ENCODE measurements at places on chromosomes 2 and 18.

- no peak for DNase-seq
These were observed 35.6 kb downstream of the FAM124B start for GRCh38 chr2:224366267-224366844.

- no peak for DNase-seq
These were observed 2.9 kb downstream of the RNF144A start for GRCh38 chr2:6919901-6920742.

- DNase-seq: no peak
These were observed 72.7 kb downstream of the ANKRD12 start for GRCh38 chr18:9209279-9209678.

GRCh38 chr2:199258291-199258690 is 199.4 kb downstream of the SATB2 start:
- no peak for DNase-seq

DNA sequence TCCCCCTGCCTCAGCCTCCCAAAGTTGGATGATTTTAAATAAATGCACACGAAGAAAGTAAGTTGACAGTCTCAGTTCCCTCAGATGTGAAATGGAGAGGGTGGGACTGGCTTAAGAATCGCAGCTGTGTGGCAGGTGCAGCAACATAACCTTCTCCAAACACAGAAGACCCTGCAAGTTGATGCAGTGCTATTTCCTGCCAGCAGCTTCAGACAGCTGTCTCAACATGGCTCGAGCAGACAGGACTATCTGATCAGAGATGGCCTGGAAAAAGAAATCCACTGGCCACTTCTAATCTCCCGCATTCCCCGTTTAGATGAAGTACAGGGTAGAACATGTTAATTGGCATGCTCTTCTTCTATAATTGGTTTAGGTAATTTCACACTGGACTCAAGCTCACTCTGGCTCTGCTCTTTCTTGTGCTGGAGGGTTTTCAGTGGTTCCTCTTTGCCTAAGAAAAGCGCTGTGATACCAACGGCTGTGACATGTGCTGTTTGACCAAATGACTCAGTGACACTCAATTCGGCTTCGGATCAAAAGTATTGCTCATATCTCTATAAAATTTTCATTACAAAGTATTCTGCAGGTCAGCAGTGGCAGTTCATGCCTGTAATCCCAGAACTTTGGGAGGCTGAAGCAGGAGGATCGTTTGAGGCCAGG is 40.2 kb downstream of the MYOM1 start:
- DNase-seq: no peak

GRCh38 chr18:63395503-63395902 is 26.8 kb downstream of the VPS4B start:
- DNase-seq: no peak

GRCh38 chr2:13143451-13143850 is 426.7 kb downstream of the TRIB2 start:
- no peak for DNase-seq

GRCh38 chr2:18792226-18792629 is 202.9 kb upstream of the NT5C1B start:
- DNase-seq: peak; percentile 15

DNA sequence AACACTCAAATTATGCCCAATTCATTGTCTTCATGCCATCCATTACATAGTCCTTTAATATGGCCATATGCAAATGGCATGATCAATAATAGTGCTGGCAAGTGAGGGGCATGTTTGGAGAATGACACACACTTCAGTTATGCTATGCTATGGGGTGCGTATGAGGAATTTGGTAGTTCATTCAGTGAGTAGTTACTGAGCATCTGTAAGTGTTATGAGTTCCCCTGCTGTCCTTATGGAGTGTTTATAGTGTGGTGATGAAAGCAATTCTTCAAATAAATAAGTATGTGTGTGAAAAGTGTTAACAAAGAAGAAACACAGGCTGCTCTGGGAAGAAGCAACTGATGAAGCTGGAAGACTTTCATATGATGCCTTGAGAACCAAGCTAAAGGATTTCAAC is 383.7 kb upstream of the SLC14A2 start:
- DNase-seq: no peak

GRCh38 chr2:169965495-169965894 is 138.2 kb downstream of the UBR3 start:
- DNase-seq: peak; percentile 70

- DNase-seq: no peak
These were observed 176.4 kb downstream of the NAPG start for GRCh38 chr18:10702206-10702605.

DNA sequence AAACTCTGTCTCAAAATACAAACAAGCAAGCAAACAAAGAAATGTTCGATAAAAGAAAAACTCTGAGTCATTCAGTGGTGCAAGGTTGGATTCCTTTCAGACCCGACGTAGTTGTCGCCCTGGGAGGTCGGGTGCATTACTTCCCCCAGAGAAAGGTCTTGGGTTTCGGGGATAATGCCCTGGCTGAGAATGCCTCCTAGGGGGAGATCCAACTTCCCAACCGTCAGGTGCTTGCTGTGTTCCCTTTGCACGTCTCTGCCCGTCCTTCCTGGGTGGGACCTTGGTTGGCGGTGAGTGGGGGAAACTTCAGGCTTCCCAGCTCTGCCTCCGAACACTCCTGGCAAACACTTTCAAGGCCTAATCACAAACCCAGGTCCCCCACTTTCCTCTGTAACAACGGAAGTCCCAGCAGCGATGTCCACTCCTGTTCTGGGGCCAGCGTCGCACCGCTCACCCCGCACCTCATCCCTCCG is 609 bp downstream of the TPGS2 start:
- peak; percentile 56 for DNase-seq

- DNase-seq: no peak
These were observed 90.2 kb downstream of the CCDC148 start for GRCh38 chr2:158366342-158366741.

GRCh38 chr2:30792521-30792920 is 14.7 kb downstream of the CAPN13 start:
- DNase-seq: no peak

- DNase-seq: no peak
These were observed 1038.3 kb downstream of the DPP10 start for GRCh38 chr2:115480741-115481140.

DNA sequence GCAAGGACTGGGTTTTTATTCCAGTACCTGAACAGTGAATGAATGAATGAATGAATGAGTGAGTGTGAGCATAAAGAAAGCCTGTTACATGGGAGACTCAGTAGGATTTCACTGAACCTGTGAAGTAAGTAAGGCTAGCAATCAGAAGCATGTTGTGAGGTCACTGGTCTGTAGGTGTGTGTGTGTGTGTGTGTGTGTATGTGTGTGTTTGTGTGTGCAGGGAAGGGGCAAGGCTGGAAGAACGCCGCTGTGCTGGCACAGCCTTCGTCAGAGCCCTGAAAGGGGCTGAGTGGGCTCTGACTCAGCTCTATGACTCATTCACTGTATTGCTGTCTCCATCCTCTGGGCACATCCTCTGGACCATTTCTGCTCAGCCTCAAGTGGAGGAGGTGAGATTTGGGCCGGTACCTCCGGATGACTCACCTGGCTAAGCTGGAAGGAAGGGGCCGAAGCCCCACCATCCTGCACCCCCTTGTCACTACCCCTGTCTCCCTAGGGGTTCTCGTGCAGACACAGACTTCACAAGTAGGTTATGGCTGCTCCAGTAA is 51.4 kb upstream of the MRPL33 start:
- DNase-seq: peak; percentile 88

DNA sequence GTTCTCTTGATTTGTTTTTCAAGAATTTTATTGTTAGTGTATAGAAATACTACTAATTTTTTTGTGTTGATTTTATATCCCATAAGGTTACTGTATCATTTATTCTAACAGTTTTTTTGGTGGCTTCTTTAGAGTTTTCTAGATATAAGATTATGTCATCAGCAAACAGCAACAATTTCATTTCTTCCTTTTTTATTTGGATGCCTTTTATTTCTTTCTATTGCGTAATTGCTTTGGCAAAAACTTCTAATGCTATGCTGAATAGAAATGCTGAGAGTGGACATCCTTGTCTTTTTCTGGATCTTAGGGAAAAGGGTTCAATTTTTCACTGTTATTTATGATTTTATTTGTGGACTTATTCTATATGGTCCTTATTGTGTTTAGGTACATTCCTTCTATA is 298.8 kb downstream of the RPRM start:
- DNase-seq: no peak

- no peak for DNase-seq
These were observed 47.4 kb downstream of the PSMG2 start for GRCh38 chr18:12750076-12750714.

DNA sequence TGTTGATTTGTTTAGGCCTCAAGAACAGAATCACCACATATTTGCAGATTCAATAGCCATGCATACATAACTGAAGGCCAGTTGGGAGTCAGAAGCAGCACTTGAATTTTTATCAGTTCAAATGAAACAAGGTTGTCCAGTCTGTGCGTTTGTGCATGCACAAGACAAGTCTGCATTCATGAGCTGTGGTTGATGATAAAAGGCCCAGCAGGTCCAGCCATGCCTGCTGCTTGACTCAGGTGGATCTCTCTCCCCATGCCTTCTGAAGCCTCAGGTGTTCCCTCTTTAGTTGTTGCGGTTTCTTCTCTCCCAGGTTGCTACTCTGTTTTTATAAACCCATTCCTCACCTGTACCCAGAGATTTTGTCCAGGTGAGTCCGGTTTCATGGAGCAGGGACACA is 124.5 kb downstream of the CCDC102B start:
- no peak for DNase-seq

DNA sequence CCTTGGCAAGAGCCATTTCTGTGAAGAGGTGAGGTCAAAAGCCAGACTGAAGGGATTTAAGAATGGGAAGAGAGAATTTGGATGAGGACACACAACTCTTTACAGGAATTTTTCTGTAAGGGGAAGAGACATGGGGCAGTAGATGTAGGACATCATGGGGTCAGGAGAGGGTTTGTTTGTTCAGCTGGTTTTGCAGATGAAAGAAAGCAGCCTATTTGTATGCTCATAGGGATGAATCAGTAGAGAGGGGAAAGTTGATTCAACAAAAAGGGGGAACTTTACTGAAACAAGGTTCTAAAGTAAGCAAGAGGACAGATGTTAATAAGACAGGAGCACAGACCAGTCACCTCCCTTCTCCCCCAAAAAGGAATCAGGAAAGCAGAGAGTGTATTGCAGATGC is 11.2 kb downstream of the SCG2 start:
- DNase-seq: peak; percentile 54

GRCh38 chr2:112896909-112897623 is 13.9 kb upstream of the IL37 start:
- no peak for DNase-seq

DNA sequence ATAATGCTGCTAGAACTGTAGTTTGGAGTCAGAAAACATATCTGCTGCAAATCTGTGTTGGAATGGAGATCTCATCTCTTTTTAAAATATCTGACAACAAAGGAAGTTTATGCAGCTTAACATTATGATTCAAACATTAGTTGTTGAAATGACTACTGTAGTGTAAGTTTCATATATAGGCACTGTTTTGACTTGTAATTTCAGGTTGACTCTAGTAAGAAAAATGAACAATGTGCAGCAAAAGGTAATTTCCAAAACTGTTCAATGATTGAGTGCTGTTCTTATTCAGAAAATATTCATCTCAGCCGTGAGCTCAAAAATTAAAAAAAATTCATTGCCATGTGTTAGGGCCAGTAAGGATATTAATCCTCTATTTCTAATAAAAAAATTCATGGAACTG is 48.5 kb downstream of the CCDC138 start:
- DNase-seq: no peak

DNA sequence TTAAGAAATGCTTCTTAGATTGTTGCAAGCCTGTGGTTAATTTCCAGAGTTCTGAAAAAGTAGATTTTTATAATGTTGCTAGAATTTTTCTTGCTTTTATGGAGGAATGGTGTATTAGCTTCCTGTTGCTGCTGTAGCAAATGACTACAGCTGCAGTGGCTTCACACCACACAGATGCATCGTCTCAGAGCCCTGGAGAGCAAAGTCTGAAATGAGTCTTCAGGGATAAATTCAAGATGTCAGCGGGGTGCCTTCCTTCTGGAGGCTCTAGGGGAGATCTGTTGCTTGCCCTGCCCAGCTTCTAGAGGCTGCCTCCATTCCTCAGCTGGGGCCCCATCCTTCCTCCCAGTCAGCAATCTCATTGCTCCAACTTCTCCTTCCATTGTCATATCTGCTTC is 187.8 kb downstream of the ZNF516 start:
- no peak for DNase-seq

DNA sequence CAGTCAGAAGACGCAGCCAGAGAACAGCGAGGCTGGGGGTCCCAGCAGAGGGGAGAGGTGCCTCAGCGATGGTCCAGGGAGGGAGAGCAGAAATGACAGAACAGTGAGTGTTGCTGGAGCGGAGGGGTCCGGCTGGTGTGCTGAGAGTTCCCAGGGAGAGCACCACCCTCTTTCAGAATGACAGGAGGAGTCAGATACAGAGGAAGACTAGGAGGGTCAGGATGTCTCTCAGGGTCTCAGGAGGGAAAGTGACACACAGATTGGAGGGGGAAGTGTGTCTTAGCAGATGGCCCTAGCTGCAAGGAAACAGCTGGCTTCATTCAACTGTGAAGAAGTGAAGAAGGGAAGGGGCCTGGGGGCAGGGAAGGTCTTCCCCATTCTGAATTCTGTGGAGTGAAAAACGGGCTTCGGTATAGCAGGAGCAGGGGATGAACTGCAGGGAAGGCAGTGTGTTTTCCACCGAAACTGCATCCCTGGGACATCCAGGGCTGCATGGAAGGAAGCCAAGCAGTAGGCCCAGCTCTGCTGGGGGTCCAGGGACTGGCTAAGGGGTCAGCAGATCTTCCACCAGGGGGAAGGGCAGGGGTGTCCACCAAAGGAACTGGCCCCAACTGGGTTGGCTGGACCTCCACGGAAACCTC is 90.0 kb upstream of the OTOS start:
- no peak for DNase-seq

DNA sequence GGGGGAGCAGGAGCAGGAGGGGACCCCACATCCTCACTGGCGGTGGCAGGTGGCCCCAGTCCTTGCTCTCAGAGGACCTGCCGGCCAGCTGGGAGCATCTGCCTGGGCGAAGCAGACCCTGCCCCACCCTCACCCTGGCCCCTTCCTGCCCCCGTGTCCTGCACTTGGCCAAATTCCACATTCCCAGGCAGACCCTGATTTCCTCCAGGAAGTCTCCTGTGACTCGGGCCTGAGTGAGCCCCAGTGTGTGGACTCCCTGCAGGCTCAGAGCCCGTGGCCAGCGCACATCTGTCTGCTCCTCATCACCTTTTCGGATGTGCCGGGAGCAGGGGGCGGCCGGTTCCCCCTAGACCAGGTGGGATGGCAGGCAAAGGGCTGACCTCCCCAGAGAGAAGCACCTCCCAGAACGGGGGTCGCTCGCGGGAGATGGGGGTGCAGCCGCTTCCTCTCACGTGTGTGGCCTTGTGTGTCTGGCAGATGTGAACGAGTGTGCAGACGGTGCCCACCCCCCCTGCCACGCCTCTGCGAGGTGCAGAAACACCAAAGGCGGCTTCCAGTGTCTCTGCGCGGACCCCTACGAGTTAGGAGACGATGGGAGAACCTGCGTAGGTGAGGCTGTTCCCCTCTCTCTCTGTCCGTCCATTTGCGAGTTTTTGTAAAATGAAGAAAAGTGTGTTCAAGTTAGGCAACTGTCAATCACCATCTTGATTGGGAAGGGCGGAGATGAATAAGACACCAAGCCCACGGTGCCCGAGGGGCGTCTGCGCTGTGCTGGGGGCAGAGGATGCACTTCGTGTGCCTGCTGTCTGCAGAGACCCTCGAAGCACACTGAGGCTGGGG is 90.4 kb downstream of the TPO start:
- DNase-seq: no peak

GRCh38 chr2:156765043-156765442 is 328.9 kb downstream of the GPD2 start:
- no peak for DNase-seq
